Kidney epithelial cell (primary cell): ENCODE measurements at places on chromosomes 3 and 15. TPM values are rescaled to one million over a fixed set of nuclear protein-coding genes. Genes with fewer than 3 reads are reported as not detected.

Gene PDZRN3
- 0.96 and 4.1 TPM in 2 replicates for total RNA-seq

Gene MYH15
- total RNA-seq, result 0.07 TPM in 1 of 2 replicates, not detected in the other

Gene DLEC1
- total RNA-seq, result 0.17 TPM in 1 of 2 replicates, not detected in the other

Gene BFSP2
- 0.96 TPM in 1 of 2 replicates, not detected in the other for total RNA-seq

Gene ECE2
- not detected in 2 replicates for total RNA-seq

Gene KNG1
- total RNA-seq, result not detected in 2 replicates

Gene ZNF860
- 1.3 and 2.2 TPM in 2 replicates for total RNA-seq

Gene GOLGA6L4
- 1.1 and 3.6 TPM in 2 replicates for total RNA-seq

Gene HES1
- 45.2 and 50.7 TPM in 2 replicates for total RNA-seq

Gene CTXN2
- 0.14 TPM in 1 of 2 replicates, not detected in the other for total RNA-seq

Gene PPP2R3A
- 14.3 and 15.1 TPM in 2 replicates for total RNA-seq

Gene CLSTN2
- 10.9 and 17.3 TPM in 2 replicates for total RNA-seq

Gene GALNT15
- 0.17 TPM in 1 of 2 replicates, not detected in the other for total RNA-seq

Gene RETNLB
- not detected in 2 replicates for total RNA-seq

Gene TLR9
- total RNA-seq, result not detected in 2 replicates

Gene TRIM42
- not detected in 2 replicates for total RNA-seq

Gene CPNE9
- 0.27 TPM in 1 of 2 replicates, not detected in the other for total RNA-seq

Gene FGF12
- total RNA-seq, result 3.2 and 5.9 TPM in 2 replicates

Gene CCR5
- not detected in 2 replicates for total RNA-seq

Gene LARP6
- total RNA-seq, result 52.8 and 101 TPM in 2 replicates

Gene FETUB
- total RNA-seq, result not detected in 2 replicates

Gene GPR171
- total RNA-seq, result not detected in 2 replicates

Gene PARP16
- 9.2 and 11.8 TPM in 2 replicates for total RNA-seq

Gene SHC4
- 3.3 and 4.2 TPM in 2 replicates for total RNA-seq

Gene PRR23E
- total RNA-seq, result not detected in 2 replicates

Gene CA12
- 2.9 and 4.3 TPM in 2 replicates for total RNA-seq

Gene RAB7A
- total RNA-seq, result 111 and 114 TPM in 2 replicates

Gene MAPKAPK3
- total RNA-seq, result 61.1 and 66.2 TPM in 2 replicates

Gene GTPBP8
- 18.7 and 22.8 TPM in 2 replicates for total RNA-seq

Gene KBTBD12
- total RNA-seq, result 0.08 and 0.41 TPM in 2 replicates

Gene ZNF502
- total RNA-seq, result 3.4 and 3.9 TPM in 2 replicates

Gene PAK2
- total RNA-seq, result 50.6 and 51.4 TPM in 2 replicates

Gene SLC27A2
- 7.8 and 7.9 TPM in 2 replicates for total RNA-seq

Gene SEMA6D
- total RNA-seq, result 1.7 and 1.8 TPM in 2 replicates

Gene LMCD1
- total RNA-seq, result 221 and 264 TPM in 2 replicates

Gene SLCO2A1
- 2.5 and 3.6 TPM in 2 replicates for total RNA-seq

Gene BTLA
- not detected in 2 replicates for total RNA-seq

Gene TMOD2
- 4.1 and 5.5 TPM in 2 replicates for total RNA-seq

Gene PRR20G
- 0.75 TPM in 1 of 2 replicates, not detected in the other for total RNA-seq
